Right atrium auricular region (tissue), 2 donors: ENCODE measurements at places on chromosomes 4 and X.
A peak's percentile ranks its signal among the peaks of the same experiment; 100 is the strongest.

DNA sequence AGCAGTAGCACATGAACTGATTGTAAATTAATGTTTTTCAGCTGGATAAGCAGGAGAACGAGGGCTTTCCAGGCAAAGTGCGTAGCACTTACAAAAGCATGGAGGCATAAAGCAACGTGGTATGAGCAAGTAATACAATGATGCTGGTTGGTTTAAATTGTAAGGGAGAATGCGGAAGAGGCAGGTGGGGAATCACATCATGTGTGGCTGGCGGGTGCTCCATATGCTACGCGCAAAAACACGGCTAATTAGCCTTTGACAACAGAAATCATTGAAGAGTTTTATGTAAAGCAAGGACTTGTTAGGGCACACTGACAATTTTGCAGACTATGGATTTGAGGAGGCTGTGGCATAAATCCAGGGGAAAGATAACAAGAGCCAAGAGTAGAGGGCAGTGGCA, 14.6 kb downstream of the SYTL4 start:
- DNase-seq, result no peak

DNA sequence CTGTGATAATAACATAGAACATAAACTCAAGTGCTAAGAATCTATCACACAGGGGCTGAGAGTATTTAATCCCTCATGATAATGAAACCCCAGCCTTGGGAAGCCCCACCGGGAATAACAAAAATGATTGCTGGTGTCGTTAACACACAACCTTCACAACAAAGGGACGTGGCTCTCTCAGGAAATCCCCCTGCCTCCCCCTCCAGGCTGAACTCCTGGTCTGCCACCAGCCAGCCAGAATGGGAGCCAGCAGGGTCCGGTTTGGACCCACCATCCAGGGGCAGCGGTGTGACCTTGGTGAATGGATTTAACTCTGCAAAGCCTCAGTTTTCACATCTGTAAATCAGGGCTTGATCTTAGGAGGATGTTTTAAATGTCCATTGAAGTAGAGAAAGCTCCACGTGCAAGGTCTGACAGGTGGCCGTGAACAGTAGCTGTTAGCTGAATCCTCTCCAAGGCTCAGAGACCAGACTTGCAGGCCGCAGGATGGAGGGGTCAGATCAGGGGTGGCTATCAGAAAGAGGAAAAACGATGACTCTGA, 46.5 kb downstream of the ABLIM2 start:
- DNase-seq, result no peak

GRCh38 chr4:16893141-16893651, 5.2 kb downstream of the LDB2 start:
- DNase-seq, result no peak

GRCh38 chr4:149322203-149322602, 493.4 kb downstream of the IQCM start:
- no peak for DNase-seq

DNA sequence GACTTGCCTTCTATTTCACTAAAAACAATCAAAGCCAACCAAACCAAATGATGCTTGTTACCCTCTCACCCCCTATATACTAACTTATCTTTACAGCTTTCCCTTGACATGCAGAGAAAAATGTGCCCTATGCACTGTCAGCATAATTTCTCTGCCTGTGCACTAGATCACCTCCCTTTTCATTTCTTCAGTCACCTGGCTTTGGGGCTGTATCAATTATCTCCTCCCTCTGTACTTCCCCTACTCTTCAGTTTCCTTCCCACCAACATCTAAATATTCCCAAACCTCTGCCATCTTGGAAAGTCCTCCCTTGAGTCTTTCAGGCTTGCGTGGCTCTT, 103.5 kb upstream of the TAPT1 start:
- DNase-seq, result no peak

DNA sequence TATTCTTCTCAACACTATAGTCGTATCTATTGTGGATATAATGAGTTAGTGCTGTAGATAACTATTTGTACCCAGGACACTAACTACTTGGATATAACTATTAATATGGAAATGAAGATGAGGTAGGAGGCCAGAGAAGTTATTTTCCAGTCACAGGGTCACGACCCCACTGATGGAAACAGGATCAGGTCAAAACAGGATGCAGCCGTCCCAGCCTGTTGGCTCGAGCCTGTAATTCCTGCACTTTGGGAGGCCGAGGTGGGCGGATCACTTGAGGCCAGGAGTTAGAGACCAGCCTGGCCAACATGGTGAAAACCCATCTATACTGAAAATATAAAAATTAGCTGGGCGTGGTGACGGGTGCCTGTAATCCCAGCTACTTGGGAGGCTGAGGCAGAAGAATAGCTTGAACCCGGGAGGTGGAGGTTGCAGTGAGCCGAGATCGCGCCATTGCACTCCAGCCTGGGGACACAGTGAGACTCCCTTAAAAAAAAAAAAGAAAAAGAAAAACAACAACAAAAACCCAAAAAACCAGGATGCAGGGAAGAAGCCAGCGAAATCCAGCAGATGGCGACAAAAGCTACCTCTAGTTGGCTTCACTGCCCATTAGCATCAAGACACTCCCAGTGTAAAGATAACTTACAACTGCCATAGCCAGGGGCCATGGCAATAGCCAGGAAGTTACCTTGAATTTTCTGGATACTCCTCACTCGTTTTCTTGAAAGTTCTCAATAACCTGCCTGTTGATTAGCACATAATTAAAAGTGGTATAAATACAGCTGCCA, 37.9 kb upstream of the NKAP start:
- DNase-seq, result no peak

GRCh38 chr4:30642567-30642966, 77.6 kb upstream of the PCDH7 start:
- no peak for DNase-seq

GRCh38 chr4:189304167-189304566, 636.5 kb upstream of the FRG1 start:
- no peak for DNase-seq

GRCh38 chr4:108168671-108169523, at the start of gene LEF1:
TSS of gene LEF1 (minus strand) at chr4:108168932. CDS start at chr4:108167767, 1,165 bp downstream.
- no peak for DNase-seq

DNA sequence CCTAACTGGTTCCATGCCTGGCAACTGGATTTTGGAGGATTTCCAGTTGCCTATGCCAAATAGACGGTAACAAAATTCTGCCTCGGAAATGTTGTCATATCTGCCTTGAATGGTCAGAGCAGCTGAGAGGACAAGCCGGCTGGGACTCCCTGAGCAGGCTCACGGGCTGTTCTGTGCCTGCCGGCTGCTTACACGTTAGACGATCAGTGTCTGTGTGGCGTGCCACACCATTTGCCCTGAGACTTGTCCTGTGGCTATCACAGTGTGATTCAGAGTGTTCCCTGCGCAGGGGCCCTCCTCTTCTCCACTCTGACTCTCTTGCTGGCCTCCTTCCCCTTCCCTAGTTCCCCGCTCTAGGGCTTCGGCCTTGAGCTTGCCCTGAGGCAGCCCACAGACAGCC, 42.4 kb downstream of the RAI2 start:
- DNase-seq, result no peak

- no peak for DNase-seq
Measured at GRCh38 chr4:144316869-144317268, 176.4 kb upstream of the GYPA start.

- no peak for DNase-seq
Measured at GRCh38 chrX:14300376-14300775, 229.0 kb upstream of the GLRA2 start.

DNA sequence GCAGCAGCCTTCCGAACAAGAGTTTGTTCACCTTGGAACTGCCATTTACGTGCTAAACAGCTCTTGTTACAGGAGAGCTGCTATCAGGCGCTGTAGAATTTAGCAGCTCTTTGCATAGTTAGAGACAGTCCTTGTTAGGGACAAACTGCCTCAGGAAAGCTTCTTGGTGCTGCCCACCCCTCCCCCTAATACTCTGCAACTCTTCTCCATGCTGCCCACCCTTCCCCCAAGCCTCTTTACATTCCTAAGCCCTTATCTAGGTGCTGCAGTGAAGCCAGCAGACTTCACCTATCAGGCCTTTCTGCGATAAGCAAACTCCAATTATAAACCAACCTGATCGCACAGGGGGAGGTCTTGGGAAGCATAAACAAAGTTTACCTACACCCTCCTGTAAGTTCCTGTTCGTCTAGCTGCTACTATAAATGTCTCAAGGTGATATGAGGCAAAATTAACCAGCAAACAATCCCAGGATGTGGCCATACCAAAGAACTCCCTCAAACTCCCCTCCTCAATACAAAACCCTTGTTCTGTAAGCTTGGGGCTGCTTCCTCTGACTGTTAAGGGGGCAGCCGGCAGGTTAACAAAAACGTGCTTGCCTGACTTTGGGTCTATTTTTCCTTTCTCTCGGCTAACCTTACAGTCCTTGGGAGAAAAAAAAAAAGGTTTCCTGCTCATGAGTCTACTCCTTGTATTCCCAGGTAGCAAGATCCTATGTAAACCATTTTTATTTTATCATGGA, 74.0 kb upstream of the GC start:
- DNase-seq, result no peak

DNA sequence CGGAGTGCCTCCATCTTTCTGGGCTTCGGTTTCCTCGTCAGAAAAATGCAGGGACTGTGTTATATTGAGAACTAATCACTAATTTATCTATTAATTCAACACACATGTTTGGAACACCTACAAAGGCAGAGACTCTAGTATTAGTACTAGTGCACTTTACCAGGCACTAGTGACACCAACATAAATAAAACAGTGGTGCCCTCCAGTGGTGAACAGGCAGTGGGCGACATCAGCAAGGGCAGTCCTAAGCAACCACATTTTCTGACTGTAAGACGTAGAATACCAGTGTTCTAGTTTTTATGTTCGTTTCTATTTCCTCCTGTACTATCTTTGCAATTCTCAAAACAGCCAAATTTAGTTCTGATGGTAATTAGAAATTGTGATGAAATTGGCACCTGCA, 69.1 kb upstream of the UCP1 start:
- DNase-seq, result no peak

DNA sequence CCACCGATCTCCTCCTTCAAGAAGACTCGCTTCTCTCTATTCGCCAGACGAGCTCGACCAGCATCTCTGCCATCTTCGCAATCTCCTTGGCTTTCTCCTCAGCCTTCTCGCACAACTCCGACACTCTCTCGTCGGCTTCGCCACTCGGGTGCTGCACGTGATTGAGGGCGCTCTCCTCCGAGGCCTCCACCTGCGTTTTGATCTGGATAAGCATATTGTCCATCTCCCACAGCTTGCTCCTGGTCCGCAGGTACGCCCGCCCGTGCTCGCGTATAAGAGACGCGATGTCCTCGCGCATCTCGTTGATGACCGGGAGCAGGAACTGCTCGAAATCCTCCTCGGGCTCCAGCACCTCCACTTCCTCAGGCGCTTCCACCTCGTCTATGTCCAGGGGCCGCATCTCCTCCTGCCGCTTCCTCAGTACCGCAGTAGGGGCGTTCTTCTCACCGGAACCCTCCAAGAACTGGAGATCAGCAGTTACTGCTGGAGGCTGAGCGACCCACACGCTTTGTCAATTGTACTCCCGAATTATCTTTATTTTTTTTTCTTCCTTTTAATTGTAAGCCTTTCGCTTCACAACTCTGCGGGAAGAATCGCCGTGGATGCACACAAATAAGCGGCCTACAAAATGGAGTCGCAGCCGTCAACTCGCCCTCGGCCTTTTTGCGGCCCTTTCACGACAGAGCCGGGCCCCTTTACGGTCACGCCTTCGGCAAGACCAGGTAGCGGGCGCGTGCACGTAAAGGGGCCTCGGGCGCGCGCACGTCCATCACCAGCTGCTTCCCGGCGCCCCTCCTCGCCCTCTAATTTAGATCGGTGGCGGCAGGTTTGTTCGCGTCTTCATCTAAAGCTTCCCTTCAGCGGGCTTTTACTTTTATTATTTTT, at the start of gene MRFAP1L1:
TSS of gene MRFAP1L1 (minus strand) at position 636 of the 885 bp plus-strand sequence. CDS start at position 400, 236 bp downstream.
- peak; percentile 95 for DNase-seq

GRCh38 chr4:53775381-53775780, 184.1 kb upstream of the LNX1 start:
- DNase-seq, result no peak

GRCh38 chr4:73770917-73771316, 30.5 kb downstream of the CXCL8 start:
- no peak for DNase-seq

GRCh38 chr4:182385897-182386296, 142.7 kb downstream of the TENM3 start:
- no peak for DNase-seq

GRCh38 chrX:20266810-20267606, at the start of gene RPS6KA3:
TSS of gene RPS6KA3 (minus strand) at chrX:20266909. CDS start at chrX:20266632, 277 bp downstream.
- DNase-seq, result peak; percentile 94

DNA sequence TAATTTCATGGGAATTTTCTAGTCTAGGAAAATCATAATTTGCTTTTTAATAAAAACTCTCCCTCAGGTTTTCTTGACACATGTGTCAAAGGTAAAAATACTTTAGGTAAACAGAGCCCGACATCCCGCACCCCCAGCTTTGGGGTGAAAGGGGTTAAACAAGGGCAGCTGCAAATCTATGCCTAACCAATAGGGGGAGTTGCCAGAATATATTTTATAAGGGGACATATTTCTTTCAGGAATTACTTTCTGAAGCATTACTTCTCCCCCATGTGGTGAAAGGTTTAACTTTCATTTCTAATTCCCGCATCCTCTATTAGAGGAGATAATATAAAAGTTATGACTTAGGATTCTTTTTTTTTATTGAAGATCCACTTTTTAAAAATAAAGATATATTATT, 53.9 kb upstream of the HEPH start:
- DNase-seq, result no peak

GRCh38 chrX:13081395-13082205, 37.2 kb upstream of the FAM9C start:
- no peak for DNase-seq

GRCh38 chrX:130981836-130982235, 76.3 kb upstream of the ARHGAP36 start:
- DNase-seq, result no peak

GRCh38 chr4:64095398-64095797, 313.9 kb downstream of the TECRL start:
- DNase-seq, result no peak

DNA sequence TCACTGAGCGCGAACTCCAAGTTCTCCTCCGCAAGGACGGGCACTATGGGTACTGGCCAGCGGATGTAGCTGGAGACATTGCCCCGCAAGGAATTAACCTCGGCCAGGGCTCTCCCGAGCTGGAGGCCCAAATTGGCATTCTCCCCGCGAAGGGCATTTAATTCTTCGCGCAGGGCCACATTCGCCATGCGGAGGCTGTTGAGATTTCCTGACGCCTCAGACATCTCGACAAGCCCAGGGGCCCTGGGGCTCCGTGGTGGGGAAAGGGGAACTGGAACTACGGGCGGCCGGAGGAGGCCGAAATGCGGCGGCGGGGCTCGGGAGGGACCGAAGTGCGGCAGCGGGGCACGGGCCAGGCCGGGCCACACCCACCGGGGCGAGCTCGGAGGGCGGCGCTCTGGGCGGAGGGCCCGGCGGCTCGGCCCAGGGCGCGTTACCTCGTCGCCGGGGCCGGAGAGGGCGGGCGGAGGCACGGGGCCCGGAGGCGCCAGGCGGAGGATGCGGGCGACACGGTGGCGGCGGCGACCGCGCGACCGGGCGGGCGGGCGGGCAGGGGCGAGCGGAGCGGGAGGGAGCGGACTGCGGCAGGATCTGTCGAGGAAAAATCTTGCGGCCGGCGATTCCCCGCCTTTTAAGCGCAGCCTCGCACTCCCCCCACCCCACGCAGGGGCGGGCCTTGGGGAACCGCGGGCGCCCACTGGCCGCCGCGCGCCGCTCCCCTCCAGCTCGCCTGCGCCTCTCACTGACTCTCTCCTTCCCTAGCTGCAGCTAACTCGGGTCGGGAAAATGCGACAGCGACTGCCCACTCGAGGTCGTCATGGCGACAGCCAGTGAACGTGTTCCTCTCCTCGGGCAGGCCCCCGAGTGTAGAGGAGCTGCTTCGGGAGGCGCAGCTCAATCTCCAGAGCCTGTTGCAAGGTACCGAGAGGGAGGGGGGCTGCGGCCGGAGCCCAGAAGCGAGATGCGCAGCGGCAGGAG, at the start of gene RTL5:
TSS of gene RTL5 (minus strand) at position 599 of the 978 bp plus-strand sequence.
- peak; percentile 89 for DNase-seq

- no peak for DNase-seq
Measured at GRCh38 chrX:5733501-5733900, 495.2 kb downstream of the NLGN4X start.
